ENCODE measurements at places on chromosomes 12 and 14.

DNA sequence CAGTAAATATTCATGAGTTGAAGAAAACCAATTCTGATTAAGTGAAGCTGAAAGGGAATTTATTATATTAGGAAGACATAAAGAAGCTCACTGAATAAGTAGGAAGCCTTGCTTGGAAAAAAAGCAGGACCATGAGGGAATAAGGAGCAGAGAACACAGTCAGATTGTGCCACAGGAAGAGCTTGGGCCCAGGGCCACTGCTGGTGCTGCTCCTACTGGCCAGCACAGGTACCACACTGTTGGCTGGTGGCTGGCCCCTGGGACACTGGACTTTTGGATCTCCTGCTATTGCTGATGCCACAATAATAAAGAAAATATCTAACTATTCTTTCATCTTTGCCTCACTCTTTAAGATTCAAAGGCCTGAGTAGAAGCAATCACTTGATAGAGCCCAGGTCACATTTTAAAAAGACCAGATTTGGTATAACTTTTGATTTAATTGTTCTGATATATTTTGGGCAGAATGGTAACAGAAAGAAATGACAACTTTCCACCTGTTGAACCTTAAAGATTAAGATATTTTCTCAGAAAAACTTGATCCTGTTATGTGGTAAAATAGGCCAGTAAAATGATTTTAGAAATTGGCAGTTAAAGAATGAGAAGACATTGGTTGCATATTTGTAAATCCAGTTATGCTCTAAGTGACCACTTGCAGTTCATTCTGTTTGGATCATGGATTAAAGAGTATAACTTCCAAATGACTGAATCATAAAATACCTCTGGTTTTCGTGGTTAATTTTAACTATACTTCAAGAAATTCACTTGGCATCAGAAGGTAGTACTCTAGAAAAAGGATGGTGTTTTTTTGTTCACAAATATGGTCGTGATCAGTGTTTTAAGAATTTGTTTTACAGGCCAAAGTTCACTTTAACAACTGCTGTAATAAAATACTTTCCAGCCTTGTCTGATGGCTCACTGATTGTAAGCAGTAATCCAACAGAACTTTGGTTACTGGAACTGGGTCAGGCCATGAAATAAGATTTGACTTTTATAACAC, 68.3 kb downstream of the DERA start:
- DNase-seq: no peak

DNA sequence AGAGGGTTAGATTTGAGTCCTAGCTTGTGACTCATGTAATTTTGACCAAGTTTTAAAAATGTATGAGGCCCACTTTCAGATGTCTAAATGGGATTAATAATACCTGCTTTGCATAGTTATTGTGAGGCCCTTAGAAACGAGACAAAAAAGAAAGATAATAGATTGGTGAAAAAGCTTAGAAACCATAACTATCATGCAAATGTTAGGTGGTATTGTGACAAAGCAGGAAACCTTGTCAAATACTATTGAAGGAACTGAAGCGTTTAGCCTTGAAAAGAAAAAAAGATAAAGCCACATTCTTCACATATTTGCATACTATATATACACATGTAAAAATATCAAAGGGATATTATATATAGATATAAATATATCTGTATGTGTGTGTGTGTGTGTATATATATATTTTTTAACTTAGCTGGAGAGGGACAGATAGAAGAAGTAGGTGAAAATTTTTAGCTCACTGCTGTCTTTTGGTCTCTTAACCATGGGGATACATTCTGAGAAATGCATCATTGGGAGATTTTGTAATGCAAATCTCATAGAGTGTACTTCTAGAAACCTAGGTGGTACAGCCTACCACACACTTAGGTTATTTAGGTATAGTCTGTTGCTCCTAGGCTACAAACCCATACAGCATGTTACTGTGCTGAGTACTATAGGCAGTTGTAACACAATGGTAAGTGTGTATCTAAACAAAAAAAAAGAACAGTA, 270.3 kb downstream of the CCDC91 start:
- DNase-seq: no peak

- no peak for DNase-seq
Measured at GRCh38 chr12:108700833-108701541, 30.3 kb downstream of the CORO1C start.

DNA sequence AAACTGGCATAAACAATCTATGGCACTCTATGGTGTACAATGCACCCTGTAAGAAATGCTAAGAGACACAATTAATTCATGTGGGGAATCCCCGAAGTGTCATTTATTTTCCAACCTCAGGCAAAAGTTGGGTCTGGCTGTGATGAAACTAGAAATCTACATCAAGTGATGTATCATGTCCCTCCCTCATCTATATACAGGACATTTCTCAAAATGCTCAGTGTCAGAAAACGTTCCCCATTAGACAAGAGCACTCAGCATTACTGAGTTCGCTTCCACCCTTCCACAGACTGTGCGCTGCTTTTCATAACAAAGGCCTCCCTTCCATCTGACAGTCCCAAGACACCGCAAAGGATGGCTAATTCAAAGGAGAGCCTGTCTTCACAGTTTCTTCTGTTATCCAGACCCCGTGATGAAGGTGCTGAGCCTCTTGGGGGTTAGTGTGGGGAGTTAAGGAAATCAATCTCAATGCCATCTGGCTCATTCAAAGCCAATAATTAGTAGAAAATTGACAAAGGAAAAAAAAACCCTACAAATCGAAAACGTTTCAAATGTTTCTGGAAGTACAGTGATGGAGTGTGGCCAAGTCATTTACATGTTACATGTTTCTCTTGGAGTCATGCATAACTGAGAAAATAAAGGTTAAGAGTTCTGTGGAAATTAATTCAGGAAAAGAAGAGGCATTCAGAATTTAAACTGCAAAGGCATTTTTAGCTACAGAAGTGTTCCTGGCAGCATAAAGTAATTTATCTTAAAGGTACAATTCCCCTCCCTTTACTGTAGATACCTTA, 7.5 kb downstream of the CCDC88C start:
- DNase-seq: no peak

DNA sequence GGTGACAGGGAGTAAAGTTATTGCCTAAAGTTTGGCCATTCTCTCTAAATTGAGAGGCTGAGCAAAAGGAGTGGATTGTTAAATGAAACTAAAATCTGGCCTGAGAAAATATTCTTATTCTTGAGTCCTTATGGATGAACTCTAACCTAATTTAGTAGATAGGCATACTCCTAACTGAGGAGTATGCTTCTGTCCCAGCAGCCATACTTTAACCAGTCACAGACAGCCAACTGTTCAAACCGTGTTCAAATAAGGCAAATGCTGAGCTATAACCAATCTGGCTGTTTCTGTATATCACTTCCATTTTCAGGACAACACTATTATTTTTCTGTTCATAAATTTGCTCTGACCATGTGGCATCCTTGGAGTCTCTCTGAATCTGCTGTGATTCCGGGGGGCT, 75.9 kb upstream of the RERGL start:
- DNase-seq: no peak

DNA sequence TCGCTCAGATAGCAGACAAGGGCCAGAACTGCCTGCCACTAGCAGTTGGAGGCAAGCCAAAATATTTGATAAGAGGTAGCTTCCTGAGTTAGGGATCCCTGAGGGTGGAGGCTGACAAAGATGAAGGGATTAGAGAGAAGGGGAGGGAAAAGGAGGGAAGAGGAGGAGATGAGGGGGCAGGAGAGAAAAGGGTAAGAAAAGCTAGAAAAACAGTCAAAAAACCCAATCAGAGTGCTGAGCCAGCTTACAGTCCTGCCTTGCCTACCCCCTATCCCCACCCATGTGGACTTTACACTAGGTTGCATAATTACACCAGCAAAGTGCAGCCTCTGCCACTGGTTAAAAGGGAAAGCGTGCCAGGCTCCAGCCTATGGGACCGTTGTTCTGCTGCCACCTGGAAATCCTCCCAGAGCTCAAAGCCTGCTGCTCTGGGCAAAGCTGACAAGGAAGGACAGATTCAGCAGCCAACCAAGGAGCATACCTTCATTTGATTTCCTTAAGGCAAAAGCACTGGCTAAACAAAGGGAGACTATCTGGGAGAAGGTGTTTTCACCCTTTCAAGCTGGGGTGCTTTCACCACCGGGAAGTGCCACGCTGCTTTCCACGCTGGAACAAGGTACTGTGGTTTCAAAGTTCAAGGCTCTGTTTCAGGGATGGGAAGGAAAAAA, 3.8 kb upstream of the NUMB start:
- no peak for DNase-seq

DNA sequence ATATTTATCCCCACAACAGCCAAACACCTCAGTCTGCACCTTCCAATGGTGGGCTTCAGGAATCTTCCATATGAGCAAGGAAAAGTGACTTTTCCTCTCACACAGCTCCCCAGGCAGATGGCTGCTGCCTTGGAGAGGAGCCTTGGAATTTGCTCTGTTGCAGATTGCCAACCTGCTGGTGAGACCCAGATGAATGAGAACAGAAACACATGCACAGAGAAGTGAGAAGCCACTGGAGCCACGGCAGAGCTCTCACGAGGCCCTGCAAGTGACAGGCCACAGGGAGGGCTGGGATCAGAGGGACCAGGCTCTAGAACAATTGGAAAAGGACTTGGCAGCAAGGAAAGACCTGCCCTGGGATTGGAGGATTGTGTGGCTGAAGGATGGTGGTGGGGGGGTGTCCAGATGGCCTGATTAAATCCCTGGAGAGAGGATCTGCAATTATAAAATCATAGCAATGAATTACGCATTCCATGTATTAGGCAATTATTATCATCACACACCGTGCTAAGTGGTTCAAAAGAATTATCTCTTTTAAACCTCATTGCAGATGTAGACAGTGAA, 84.9 kb upstream of the PWP1 start:
- DNase-seq: no peak

- DNase-seq: no peak
Measured at GRCh38 chr14:100788942-100789341, 37.0 kb upstream of the MEG3 start.

DNA sequence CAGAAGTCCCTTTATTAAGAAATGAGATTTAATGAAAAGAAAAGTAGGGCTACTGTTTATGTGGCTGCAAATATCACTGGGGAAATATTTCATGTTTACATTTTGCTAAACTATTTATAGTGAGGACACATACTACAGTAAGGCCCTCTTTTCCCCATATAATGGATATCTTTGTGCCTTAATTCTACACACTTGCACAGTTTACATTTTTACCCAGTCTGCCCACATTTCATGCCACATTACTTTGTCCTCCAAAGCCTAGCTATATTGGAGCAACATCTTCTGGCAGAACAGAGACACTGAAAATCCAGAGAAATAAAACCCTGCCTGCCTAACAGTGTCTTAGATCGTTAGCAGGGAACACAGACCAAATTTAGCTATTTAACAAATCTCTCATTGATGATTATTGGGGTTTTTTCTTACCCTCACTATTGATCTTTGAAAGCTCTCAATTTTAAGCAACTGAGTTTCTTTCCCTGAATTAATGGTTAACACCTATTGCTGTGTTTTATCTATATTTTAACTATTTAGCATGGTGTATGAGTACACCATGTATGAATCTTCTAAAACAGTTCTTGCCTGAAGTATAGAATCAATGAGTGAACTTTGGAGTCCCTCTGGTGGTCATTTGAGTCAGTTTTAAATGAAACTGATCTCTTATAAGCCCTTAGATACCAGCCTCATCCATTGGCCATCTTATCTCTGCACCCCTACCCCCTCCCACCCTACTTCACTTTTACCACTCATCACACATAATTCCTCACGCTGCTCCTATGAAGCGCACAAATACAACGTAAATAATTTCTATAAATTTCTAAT, 170.2 kb downstream of the BCAT1 start:
- DNase-seq: no peak

- no peak for DNase-seq
Measured at GRCh38 chr12:104566244-104566993, 109.7 kb downstream of the CHST11 start.

DNA sequence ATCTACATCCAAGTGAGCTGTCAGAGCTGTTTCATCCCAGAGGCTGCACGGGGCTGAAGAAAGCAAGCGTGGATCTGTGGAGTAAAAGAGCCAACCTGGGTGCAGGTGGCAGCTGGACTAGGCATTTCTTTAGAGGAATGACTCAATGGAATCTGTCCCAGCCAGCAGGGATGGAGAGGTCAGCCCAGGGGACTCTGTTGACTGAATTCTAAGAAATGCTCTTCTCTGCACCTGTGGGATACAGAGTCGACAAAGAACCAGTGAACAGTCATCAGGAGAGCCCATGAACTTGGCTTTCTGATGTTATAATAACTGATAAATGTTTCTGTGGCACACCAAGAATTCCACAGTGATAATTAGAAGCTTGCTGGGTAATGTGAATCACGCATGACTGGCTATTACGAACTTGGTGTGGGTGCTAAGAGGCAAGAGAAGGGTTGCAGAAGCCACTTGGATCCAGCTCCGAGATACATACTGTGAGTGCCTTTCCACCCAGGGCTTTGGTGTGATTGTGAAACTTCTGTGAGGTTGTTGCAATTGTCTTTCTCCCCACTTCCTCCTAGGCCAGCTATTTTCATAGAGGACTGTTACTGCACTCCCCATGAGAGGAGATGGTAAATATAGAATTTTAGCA, 16.2 kb downstream of the PYGL start:
- no peak for DNase-seq

DNA sequence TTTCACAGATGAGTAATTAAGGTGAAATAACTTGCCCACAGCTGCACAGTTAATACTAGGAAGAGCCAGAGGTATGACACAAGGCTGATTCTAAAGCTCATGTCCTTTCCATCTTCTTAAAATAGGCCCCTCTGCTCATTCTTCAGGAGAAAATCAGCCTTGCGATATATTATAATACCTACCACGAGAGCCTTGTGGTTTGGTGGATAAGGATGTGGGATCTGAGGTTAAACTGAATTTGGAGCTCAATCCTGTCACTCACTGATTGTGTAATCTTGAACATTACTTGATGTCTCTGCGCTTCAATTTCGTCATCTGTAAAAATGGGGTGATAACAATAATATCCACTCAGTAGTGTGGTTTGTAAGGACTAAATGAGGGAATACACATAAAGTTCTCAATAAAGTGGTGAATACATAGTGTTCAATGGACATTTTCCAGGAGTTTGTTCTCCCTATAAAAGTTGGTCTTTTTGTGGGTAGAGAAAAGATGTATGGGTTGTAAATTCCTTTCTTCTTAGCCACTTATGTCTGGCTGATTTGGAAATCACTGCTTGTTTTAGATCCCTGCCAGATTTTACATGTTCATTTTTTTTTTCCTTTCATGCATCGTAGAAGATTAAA, 25.1 kb upstream of the ATP2B1 start:
- no peak for DNase-seq

Measured in activated CD8-positive, alpha-beta memory T cell treated with anti-CD3 and anti-CD28 coated beads for 4 hours (primary cell).